Stimulated activated CD4-positive, alpha-beta T cell treated with anti-CD3 and anti-CD28 coated beads, TNF-alpha, amount 100 ng/mL, for 4 hours (primary cell): ENCODE measurements at places on chromosomes 12 and 14.

DNA sequence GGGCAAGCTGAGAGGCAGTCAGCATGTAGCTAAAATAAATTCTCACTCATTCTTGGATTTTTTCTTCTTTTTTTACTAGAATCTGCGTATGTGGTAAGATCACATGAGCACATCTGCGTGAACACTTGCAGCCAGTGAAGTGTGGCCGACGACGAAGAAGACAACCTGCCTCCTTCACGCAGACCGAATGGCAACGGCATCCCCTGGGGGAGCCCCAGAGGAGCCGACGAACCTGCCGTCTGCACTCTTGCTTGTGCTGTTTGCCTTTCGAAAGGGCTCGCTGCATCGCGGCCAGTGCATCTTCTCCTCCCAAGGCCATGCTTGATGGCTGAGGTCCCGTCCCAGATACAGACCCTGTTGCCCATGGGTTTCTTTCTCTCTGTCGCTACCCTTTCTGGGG is 113.8 kb downstream of the KCNK10 start:
- DNase-seq: no peak

DNA sequence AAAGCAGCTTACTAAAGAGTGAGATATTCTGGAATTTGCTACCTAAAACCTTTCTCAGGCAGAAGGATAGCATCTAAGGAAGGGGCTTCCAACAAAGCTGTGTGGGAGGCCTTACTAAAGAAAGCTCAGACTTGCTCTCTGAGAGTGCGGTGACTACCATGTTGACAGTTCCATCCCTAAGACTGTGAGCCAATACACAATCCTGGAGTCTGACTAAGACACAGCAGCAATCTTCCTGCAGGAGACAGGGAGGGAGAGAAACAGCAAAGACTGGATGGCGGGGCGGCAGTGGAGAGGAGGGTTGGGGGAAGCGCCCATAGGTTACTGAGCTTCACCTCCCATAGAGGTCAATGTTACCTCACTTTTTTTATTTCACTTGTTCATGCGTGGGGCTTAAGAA is 70.9 kb downstream of the KITLG start:
- DNase-seq: no peak

DNA sequence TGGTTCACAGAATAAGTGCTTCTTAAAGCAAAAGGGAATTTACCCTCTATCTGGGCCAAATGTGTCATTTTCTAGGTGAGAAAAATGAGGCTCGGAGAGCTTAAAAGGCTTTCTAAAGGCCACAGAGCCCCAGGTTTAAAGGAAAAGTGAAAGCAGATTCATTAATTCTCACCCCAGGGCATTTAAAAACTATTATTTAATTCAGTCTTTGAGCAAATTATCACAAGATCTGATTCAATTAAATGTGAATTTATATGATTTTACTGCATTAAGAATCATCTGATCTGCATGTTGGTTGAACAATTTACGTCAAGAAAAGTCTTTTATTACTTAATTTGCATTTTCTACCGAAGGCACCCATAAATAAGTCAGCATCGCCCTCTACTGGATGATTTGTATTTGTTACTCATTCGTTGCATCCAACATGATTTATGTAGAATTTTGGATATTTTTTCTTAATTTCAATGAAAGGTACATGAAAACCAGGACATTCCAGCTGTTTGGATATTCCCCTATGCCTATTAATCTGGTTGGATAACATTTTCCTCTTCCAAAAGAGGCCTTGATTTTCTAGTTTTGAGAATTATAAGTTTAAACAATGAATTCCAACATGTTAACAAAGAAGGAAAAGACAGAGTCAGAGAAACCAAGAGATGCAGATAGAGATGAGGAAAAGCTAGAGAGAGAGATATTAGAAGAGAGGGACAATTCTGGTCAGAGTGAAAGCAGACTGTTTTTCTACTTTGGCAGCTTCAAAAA is 19.1 kb upstream of the DHRS7 start:
- DNase-seq: no peak

DNA sequence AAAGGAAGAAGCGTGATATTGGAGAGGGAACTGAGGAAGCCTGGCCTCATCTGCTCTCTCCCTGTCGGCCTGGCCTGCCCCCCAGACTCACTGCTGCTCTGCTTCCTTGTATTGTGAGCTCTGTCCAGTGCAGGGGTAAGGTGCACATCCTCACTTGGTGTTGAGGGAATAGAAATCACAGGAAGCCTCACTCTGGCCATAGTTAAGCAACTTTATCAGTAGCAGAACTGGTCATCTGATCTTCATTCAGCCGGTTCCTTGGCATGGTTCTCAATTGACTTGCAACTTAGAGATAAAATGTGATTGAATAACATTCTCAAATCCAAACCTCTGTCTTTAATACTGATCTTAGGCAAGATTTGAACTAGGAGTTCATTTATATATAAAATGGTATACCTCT is 11.5 kb upstream of the CCDC175 start:
- no peak for DNase-seq

- DNase-seq: no peak
Observed at GRCh38 chr14:87896393-87897380, 96.3 kb downstream of the GALC start.

DNA sequence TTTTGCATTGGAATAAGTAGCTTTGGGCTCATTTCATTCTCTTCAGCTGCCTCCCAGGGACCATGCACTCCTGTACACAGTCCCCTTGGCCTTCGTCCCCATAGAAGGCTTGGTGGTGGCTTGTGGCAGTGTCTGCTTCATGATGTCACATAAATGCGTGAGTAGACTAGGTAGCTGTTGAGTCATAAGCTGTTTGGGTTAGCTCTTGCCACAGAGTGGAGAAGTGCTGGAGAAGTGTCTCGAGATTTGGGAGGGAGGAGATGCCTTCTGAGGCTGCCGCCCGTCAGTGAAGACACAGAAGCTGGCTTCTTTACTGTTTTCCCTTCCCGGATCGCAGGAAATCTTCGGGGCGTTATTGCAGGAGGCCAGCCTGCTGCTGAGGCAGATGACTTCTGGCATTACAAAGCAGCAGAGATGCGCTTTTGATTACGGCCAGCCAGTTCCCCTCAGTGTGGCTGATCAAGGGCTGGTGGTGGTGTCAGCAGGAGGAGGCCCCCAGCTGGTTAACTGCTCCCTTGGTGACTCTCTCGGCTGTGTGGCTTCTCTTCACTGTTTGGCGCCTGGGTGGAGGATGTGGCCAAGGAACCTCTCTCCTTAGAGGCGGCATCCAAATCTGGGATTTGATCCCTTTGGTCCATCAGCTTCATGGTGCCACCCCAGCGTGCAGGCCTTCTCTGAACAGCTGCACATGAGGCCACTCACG is 67.6 kb downstream of the AACS start:
- no peak for DNase-seq

GRCh38 chr14:35240231-35240630 is 52.0 kb upstream of the PSMA6 start:
- DNase-seq: no peak

DNA sequence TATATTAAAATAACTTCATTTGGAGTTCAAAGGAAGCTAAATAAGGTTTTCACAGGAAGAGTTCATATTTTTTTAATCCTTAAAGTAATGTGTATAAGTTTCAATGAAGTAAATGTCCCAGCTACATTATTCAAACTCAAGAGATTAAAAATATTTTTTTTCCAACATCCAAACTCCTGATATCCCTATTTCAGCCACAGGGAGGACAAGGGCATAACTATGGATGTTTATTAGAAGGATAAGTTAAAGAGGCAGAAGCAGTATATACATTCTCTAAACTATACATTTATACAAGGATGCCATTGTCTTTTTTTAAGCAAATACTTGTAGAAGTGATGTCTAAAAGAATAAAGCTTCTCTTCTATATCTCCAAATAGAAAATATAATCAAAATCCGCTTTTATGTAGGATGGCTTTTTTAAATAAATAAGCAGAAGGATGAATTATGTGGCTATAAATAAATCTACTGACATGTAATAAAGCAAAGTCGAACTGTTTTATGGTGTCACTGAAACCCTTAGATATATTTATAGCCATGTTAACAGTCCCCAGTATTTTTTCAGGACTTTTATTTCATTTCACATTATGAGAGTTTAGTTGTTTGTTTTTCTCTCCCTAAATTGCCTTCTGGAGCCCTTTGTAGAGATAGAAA is 936.5 kb downstream of the DIO2 start:
- DNase-seq: no peak

- no peak for DNase-seq
Observed at GRCh38 chr12:98780261-98780660, 135.2 kb downstream of the APAF1 start.

DNA sequence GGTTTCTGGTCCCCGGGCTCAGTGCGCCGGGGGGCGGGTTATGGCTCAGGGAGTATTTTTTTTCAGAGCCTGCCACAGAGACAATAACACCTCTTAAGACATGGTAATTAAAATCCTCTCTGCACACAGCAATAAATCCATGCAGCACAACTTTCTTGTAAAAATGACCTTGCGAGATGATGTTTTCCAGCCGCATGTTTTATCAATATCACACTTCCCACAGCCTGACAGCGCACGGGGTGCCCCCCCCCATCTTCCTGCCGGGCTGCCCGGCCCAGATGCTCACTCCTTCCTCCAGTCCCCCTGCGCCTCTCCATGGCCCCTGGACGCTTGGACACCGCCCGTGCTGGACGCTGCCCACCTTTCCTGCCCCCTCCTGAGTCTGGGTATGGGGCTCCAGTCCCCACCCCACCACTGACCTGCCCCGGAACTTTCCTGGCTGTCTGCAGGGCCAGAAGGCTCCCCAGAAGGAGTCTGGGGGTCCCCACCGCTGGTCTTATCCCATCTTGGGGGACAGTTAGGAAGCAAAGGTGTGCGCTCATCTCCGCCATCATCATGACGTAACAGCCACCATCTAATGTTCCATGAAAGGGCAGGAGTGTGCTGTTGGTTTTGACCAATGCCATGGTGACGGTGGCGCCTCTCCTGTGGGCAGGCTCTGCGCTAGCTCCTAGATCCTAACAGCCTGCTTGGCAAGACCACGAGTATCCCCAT is 182.9 kb downstream of the KIF26A start:
- DNase-seq: no peak

DNA sequence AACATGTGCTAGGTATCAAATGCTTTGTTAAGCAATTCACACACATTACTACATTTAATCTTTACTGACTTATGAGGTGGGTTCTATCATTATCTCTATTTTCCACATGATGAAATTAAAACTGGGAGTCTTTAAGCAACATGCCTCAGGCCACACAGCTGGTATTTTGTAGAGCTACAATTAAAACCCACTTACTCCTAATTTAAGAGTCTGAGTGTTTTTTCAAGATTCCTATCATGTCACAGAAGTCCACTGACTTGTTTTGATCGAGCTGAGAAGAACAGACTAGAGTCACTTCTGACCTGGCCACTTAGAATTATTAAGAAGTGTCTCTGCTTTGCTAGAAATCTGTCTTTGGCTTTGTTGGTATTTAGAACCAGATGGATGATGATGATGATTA is 670.7 kb downstream of the NRXN3 start:
- no peak for DNase-seq

DNA sequence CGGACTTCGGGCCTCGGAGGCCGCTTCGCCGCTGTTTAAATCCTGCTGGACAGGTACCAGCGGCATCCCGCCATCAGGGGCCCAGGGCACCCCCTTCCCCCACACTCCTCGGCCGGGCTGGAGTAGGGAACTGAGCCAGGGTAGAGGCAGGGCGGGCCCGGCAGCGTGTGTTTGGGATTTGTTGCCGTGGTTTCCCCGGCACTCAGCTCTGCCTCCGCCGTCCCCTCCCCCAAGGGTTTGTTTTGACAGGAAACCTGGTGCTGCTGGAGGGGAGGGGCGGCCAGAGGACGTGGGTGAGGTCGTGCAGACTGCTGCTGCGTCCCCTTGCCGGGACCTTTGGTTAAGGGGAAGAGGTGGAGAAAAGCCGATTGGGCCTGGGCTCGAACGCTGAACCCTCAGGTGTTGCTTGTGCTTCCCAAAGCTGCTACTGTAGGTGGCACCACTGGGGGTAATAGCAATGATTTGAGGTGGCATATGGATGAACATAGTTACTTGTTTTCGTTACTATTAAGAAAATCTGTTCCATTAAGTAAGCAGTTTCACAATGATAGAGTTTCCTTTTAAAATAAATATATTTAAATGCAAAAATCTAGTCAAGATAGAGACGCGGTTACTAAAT is 778 bp downstream of the TCP11L2 start:
- peak; percentile 39 for DNase-seq

- no peak for DNase-seq
Observed at GRCh38 chr14:33668066-33668465, 282.8 kb downstream of the EGLN3 start.

DNA sequence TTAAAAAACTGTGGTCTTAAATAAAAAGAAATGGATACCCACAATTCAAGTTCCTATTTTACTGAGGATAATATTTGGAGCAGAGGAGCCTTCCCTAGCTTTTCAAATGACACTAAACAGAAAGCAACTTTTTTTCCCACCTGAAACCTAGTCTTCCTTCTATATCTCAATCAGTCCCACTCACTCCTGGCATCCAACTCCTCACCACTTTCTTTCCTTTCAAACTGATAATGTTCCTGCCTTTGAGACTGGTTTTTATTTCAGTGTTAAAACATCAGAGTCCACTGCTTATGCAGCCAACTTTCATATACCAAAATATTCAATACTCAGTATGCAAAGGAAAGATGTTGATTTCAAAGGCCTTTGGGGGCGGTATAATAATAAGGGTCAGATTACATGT is 225.6 kb downstream of the GXYLT1 start:
- DNase-seq: no peak

- DNase-seq: no peak
Observed at GRCh38 chr14:95998656-95999055, 40.5 kb upstream of the C14orf132 start.

GRCh38 chr12:2309647-2310046 is 256.9 kb downstream of the CACNA1C start:
- no peak for DNase-seq

DNA sequence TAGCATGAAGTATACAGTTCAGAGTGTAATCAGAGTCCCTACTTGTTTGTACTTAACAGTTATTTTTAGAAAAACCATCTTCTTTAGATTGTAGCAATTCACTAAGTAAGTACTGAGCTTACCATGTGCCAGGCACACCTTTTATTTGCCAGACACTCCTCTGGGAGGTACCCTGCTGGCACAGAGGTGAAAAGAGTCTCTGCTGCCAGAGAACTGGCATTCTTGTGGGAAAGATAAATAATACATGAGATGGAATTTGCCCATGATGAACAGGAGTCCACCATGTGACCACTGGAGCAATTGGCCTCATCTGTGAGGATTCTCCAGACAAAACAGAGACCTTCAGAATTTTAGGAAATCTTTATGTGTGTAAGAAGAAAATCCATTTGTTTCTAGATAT is 199.3 kb upstream of the SLC16A7 start:
- DNase-seq: no peak

- no peak for DNase-seq
Observed at GRCh38 chr14:100791348-100791735, 34.6 kb upstream of the MEG3 start.
